ENCODE measurements at places on chromosomes 13 and 19.

DNA sequence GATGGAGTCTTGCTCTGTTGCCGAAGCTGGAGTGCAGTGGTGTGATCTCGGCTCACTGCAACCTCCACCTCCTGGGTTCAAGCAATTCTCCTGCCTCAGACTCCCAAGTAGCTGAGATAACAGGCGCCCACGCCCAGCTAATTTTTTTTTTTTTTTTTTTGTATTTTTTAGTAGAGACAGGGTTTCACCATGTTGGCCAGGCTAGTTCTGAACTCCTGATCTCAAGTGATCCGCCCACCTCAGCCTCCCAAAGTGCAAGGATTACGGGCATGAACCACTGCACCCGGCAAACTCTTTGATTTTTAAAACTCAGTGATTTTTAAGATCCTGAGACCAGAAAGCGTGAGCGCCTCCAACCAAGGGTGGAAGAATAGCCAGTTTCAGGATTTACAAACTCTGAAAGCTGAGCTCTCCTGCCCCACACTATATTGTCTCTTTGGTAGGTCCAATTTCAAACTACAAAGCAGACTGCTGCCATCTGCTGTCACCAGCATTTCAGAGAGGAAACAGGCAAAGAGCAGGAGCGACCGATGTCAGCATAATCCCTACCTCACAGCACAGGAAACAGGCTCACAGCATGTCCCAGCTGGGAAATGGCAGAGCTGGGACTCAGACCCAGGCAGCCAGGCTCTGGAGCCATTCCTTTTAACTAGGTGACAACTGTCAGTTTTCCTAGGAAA, 9.2 kb downstream of the NOSIP start:
- DNase-seq, result no peak

- DNase-seq, result no peak
These were observed 24.1 kb downstream of the RFX2 start for GRCh38 chr19:6086068-6086788.

GRCh38 chr19:19126102-19126501, 12.2 kb downstream of the TMEM161A start:
- DNase-seq, result no peak

DNA sequence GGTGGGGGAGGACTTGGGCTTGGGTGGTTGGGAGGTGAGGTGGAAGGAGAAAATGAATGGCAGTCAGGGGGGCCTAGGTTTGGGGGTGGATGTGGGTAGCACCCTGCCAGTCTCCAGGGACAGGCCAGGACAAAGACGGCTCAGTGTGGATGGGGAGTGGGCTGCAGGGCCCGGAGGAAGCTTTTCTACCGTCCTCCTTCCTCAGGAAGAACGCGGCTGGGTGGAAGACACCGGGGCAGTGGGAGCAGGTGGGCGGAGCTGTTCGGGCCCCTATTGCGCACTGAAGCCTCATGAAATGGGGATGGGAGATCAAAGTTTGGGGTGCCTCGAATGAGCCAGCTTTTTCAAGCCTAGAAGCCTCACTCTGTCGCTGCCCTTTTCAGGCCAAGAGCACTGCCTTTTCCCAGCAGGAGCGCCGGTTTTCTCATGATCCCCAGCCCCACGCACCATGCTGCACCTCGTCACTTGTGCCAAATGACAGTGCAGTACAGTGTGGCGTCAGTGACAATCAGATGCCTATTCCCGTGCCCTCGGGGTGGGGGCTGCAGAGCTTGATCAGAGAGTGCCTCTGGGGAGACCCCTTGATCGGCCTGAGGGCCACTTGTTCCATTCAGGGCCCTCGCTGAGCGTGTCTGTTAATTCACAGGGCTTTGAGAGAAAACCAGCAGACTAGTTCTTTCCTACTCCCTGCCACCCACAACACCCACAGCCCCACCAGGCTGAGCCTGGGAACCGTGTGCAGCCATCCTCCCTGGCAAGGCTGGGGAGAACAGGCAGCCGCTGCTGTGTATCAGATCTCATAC, 1.5 kb downstream of the CALM3 start:
- no peak for DNase-seq

DNA sequence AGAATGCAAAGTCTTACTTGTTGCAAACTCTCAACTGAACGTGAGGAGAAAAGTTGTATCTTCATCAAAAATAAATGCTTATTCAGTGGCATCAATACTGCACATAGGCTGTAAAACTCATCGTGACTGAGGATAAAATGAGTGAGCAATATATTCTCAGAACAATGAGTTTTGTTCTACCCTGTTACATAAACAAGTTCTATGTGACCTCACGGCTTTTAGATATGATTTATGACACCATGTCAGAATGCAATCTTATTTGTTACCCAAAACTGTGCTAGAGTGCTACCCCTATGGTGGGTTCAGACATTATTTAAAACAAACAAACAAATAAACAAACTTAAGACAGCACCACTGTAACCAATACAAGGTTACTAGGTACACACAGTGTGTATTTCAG, 55.4 kb downstream of the FOXO1 start:
- no peak for DNase-seq

DNA sequence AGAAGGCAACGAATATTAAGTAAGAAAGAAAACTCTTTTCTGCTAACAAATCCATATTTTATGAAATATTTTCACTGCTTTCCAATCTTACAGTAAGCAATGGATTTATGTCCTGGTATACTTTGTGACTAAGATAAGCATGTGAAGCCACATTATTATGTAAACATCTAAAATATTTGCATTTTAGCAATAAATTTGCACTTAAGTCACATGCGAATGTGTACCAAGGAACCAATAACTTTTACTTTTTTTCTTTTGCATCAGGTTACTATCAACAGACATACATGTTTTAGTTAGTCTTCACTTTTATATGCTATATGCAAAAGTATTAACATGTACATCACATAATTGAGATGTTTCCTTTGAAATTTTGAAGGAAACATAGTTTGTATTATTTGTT, 536.7 kb downstream of the SLITRK6 start:
- DNase-seq, result no peak

GRCh38 chr19:16435238-16435917, 36.4 kb downstream of the EPS15L1 start:
- no peak for DNase-seq

DNA sequence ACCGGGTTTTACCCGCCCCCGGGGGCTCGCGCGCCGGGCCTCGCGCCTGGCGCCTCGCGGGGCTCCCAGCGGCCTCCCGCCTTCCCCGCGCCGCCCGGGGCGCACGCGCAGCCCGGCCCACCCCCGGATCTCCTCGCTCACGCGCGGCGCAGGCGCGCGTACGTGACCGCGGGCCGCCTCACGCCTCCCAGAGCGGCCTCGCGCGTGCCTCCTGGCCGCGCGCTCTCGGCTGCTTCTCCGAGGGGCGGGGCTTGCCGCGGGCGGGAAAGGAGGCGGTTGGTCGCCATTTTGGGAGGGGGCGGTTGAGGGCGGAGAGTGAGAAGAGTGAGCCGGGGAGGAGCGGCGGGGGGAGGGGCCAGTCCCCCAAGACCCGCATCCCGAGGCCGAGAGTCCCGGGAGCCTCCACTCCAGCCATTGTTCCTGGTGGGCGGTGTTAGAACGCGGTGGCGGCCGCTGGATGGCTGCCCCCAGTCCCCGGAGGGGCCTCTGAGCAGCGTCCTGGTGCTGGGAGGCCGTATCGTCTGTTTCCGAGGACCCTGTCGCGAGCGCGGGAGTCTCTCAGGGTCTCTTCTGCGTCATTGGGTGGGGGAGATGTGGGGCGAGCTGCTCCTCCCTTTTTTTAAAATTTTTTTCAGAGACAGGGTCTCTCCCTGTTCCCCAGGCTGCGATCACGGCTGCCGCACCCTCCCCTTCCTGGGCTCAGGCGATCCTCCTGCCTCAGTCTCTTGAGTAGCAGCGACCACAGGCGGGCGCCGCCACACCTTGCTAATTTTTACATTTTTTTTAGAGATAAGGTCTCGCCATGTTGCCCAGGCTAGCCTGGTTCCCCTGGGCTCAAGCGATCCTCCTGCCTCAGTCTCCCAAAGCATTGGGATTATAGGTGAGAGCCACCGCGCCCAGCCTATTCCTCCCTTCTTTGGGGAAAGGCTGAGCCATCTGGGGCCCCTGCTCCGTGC, at the start of gene ZNF541:
ZNF541 (minus strand) TSS at position 78 of the 956 bp plus-strand sequence. CDS start 17,292 bp downstream, outside the sequence.
- peak; percentile 38 for DNase-seq

GRCh38 chr13:49466292-49466838, 22.3 kb downstream of the SETDB2 start:
- no peak for DNase-seq

DNA sequence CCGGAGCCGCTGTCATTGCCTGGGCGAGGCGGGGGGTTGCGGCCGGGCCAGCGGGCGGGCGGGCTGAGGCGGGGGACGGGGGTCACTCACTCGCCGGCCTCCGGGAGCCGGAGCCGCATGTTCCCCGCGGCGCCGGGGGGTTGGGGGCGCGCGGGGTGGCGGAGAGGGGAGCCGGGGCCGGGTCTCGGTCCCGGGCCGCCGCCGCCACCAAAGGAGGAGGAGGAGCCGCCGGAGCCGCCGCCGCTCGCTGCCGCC, 149 bp downstream of the MED26 start:
- DNase-seq, result no peak

DNA sequence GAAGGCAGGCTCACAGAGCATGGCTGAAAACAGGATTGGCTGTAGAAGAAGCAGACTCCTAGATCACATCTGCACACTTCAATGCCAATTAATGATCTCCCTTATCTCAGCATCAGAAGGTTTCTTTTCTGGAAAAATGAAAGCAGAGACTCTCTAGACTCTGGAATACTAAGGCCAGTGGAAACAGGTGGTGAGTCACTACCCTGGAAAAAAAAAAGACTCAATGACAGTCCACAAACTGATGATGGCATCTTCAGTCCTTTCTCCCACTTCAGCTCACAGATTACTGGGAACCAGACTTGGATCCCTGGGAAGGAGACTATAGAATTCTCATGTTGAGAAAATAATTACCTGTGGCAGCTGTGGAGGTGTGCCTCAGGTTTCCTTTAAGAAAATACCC, 47.5 kb upstream of the MBNL2 start:
- DNase-seq, result no peak

DNA sequence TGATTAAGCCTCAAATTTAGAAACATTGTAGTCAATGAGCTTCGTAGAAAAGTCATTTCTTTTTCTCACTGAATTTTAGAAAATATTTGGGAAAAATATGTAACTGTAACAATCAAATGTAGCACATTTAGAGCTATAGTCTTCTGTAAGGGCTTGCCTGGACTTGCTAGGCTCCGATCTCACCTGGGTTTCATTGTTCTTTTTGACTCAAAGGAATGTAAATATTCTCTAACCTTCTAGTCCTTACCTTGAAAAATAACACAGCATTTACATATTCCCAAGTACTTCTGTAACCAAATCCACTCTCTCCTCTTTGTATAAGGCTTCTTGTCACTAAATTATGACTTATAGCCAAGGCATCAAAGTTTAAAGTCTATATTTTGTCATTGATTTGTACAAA, 2.9 kb upstream of the UFM1 start:
- no peak for DNase-seq

DNA sequence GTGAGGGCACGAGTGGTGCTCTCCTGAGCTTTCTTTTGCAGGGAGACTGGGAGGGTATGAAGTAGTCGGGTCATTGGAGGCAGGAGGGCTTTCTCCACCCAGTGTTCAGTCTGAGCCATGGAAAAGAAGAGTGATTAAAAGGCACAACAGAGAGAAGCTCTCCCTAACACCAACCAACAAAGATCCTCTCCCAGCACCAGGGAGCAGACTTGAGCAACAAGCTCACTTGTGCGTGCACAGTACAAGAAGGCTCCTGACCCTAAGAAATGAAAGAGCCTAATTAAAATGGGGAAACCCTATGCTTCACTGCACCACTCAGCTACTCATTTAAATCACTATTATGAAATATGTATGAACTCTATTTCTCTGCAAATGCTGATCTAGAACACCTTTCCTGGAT, 276.3 kb upstream of the SOX21 start:
- no peak for DNase-seq

DNA sequence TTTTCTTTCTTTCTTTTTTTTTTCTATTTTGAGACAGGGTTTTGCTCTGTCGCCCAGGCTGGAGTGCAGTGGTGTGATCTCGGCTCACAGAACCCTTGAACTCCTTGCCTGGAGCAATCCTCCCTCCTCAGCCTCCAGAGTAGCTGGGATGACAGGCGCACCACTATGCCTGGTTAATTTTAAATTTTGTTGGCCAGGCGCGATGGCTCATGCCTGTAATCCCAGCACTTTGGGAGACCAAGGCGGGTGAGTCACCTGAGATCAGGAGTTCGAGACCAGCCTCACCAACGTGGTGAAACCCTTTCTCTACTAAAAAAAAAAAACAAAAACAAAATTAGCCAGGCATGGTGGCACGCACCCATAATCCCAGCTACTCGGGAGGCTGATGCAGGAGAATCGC, 8.7 kb upstream of the SBNO2 start:
- no peak for DNase-seq

DNA sequence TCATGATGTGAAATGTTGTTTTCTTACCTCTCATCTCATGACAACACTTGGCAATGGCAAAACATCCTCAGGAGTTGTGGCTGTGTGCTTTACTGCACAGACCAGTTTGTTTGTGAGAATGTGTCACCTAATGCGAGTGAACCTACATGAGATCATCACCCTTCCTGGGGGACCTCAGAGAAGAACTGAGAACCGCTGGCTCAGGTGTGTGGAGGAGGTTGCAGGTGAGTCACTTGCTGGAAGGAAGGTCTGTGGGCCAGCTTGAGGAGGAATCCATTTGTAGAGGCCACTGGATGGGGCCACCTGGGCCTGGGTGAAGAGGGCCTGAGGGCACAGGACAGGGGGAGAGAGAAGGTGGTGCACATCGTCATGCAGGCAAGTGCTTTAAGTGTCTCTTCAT, 3.0 kb upstream of the CEACAM1 start:
- DNase-seq, result no peak
